Activated CD8-positive, alpha-beta T cell treated with anti-CD3 and anti-CD28 coated beads for 36 hours (primary cell): ENCODE measurements at places on chromosomes 5 and 9. TPM values are rescaled to one million over a fixed set of nuclear protein-coding genes. Genes with fewer than 3 reads are reported as not detected.

GRCh38 chr9:113536166-113536482 is 72.6 kb downstream of the RGS3 start:
- DNase-seq = no peak

DNA sequence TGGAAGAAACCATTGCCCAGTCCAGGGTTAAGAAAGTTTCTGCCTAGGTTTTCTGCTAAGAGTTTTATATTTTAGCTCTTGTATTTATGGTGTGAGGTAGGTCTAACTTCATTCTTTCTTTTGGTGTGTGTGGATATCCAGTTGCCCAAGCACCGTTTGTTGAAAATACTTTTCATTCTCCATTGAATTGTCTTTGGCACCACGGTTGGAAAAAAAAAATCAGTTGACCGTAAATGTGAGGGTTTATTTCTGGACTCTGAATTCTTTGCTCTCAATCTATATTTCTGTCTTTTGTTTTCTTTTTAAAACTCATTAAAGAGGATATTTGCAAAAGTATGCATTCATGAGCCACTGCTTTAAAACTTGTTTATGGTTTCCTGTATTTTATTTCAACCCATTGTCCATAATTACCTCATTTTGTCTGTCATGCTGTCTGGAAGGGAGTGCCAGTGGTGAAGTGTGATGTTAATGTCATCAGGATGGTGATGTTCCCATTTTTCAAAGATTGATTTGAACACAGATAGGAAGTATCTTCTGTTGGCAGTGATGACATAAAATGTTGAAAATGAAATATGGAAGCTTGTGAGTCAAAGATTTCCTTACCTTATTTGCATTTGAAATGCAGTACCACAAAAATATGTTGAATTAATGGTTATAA is 33.9 kb downstream of the HABP4 start:
- no peak for DNase-seq

DNA sequence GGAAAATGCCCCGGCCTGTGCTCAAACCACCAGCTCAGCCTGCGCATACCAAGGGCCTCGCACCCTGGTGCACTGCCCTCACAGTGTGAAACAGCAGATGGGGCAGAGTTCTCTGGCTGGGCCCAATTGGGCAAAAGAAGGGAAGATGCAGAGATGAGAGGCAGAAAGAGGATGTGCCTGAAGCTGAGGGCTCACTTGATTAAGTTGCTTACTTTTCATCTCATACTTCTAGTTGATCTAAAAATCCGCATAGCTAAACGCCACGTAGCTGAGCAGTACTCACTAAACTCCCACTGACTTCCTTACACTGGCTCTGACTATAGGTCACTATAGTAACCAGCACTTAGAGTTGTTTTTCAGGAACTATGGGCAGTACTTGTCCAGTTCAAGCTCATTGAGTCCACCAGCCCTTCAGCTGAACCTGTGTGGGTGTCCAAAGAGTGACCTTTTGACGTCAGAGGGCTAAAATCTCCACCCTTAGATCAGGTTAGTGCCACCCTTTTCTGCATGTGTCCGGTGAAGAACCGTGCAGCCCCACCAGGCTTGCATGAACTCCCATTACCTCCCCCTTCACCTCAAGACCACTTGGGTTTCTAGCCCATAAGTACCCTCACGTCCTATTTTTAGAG is 215.2 kb downstream of the AUH start:
- peak; percentile 37 for DNase-seq

DNA sequence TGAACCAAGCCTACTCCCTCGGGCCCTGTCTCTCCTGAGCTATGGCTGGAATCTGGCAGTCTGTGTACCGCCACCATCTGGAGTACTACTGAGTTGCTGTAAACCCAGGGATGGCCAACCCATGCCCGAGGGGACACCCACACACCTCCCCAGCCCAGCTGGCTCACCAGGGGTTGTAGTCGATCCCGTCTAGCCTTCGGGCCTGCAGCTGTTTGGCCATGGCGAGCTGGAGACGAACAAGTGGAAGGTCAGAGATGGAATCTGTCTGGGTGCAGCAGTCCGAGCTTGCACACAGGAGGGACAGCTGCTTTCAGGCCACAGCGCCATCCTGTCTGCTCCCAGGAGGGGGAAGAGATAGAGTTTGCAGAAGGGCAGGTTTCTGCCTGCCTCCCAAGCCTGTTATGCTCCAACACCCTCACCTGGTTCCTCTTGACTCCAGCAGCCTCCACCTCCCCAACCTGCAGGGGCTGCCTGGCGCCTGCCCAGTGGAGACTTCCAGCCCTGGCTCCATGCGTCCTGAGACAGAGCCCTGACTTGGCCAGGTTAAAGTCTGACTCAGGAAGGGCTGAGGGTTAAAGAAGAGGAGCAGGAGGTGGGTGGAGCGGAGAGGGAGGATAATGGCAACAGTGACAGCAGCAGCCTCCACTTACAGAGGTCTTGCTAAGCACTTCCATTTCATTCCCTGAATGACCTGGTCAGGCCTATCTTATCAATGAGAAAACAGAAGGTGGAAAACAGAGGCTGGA is 15.8 kb upstream of the SPOUT1 start:
- DNase-seq = no peak

- DNase-seq = no peak
Measured at GRCh38 chr5:169153405-169153804, 147.5 kb downstream of the SLIT3 start.

GRCh38 chr5:112253478-112254250 is 165.4 kb downstream of the EPB41L4A start:
- no peak for DNase-seq

DNA sequence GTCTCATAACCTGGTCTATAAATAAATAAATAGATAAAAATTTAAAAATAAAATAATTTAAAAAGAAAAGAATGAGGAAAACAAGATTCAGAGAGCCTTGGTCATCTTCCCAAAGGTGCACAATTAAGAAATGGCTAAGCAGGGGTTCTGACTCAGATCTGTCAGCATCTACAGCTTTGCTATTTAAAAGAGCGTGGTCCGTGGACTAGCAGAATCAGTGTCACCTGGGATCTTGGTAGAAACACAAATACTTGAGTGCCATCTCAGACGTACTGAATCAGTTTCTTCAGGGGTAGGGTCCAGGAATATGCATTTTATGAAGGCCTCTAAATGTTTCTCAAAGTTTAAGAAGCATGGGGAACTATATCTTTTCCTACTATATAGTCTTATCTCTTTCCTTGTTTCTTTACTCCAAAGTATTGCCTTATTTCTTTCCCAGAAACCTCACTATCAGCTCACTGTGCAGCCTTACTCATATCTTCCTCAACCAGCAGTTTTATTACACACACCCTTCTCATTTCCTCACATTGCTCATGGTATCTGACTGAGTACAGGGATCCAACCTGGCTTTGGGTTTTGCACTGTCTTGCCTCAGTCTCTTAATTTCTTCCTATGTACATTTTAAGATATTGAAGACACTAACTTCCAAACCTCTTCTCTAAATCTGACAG is 58.6 kb downstream of the TMC1 start:
- DNase-seq = no peak

GRCh38 chr5:112203229-112203628 is 215.8 kb downstream of the EPB41L4A start:
- no peak for DNase-seq

DNA sequence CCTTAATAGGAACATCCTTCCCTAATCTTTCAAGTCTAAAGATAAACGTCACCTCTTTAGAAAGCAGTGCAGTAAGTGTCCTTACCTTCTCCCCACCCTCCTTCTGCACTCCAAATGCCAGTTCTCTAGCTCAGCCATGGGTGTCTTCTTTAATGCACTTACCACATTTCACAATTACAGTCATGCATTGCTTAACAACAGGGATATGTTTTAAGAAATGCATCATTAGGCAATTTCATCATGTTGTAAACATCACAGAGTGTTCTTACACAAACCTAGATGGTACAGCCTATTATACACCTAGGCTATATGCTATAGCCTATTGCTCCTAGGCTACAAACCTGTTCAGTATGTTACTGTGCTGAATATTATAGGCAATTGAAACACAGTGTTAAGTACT is 91.2 kb downstream of the RFX3 start:
- no peak for DNase-seq

GRCh38 chr5:121640298-121640697 is 211.4 kb upstream of the FTMT start:
- DNase-seq = no peak

DNA sequence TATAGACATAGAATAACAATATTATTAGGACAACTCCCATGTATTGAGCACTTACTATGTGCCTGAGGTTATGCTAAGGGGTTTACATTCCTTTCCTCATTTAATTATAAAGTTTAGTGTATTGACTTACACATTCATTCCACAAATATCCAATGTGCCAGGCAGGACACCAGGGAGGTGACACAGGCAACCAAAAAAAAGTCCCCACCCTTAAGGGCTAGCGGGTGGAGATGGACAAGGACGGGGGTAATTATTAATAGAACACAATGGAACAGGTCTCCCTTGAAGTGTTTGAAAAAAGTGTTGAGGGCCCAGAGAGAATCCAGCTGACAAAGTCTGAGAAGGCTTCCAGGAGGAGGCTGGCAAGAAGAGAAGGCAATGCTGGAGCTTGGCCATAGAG is 5.7 kb downstream of the TBC1D2 start:
- DNase-seq = no peak

DNA sequence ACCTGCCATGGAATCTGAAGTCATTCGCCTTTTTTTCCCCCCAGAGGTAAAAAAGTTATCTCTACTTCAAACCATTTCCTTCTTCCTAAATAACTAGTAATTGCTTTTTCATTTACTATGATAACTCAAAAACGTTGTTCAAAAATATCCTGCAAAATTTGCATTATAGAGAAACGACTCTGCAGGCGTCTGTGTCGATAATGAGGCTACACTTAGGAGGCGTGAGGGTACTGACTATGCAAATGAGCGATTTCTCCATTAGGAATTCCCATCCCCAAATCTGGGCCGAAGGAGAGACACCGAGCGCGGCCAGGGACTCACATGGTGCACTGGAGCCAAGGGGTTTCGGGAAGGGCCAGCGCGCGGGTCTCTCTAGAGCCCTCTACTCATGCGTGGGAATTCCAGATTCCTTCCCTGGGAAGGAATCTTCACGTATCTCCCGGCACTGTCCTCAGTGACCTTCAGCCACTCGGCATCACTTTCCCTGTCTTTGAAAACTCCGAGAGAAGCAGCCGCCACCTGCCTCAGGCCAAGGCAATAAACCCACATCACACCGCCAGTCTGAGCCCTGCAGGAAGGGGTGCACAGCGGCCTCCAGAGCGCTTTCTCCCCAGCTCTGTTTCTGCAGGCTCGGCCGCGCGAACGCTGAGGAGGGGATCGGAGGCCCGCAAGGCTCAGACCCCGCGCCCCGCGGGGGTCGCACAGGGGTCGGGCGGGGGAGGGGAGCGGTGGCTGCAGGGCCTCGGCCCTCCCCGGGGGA is 718 bp upstream of the DENND4C start:
- peak; percentile 76 for DNase-seq

DNA sequence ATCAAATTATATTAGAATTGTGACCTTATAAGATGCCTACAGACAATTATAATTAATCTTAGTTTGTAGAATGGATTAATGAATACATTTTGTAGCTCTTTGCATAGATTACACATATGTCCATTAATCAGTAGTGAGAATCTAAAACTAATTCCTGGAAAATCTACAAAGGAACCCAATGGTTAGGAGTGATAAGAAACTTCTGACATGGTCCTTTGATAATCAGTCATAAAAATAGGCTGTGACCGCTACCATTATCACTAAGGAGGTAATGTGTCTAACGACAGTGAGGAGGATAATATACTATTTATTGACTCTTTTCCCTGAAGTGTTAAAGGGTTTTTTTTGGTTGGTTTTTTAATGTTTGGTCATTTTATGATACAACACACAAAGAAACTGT is 46.6 kb downstream of the BNC2 start:
- DNase-seq = no peak

DNA sequence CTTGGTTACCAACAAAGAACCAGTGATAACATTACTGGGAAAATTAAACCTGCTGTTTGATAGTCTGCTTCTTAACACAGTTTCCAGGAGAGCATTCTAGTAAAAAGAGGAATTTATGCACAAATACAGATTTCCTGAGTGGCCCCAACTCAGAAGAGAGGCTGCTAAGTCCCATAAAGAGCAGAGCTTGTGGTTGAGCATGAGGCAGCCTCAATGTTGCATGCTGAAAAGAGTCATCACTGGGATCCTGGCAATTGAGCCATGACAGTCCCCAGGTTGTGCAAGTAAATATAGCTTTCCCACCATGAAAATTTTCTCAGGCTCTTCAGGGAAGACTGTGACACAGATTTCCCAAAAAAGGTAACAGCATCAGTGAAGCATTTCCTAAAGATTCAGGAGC is 47.5 kb upstream of the ADRB2 start:
- DNase-seq = no peak

DNA sequence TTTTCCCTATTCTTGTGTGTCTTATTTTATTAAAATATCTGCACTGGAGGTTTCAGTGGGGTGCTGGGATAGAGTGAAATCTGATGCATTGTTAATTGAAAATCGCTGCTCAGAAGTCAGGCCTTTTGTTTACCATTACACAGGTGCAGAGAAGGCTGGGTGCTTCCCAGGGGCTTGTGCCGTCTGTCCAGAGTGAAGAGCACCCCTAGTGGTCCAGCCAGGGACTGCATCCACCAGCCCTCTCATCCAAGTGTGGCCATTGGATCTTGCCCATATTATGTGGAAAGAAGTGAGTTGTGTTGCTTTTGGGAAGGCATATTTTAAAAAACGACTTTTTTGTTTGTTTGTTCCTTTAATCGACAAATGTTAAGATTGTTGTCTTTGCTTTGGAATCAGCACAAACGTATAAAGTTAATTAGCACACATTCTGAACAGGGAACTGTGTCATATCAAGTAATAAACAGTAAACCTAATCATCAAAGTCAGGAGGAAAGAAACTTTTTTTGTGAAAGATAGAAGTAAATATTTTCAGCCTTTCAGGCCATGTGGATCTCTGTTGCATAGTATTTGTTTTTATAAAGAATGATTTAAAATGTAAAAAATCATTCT is 315.6 kb downstream of the MTRR start:
- DNase-seq = peak; percentile 52

- no peak for DNase-seq
Measured at GRCh38 chr5:75214928-75215327, 21.8 kb downstream of the ANKRD31 start.

PPIC gene
- total RNA-seq = not detected

FBLL1 gene
- not detected for total RNA-seq

EQTN gene
- not detected for total RNA-seq

SPACA9 gene
- total RNA-seq = 1.9 TPM

ADRB2 gene
- total RNA-seq = 0.81 TPM

PLPPR1 gene
- not detected for total RNA-seq

TMEFF1 gene
- 0.68 TPM for total RNA-seq

SH3PXD2B gene
- 0.47 TPM for total RNA-seq

TAF11L2 gene
- not detected for total RNA-seq

SUB1 gene
- 403 TPM for total RNA-seq

AGXT2 gene
- total RNA-seq = not detected

KCNN2 gene
- not detected for total RNA-seq

PCSK5 gene
- 5.2 TPM for total RNA-seq

FCN2 gene
- total RNA-seq = not detected
